ENCODE measurements at places on chromosomes 7 and 10. TPM values are rescaled to one million over a fixed set of nuclear protein-coding genes. Genes with fewer than 3 reads are reported as not detected.

CTNNA3 gene
- under 0.01 TPM for total RNA-seq

SFRP4 gene
- total RNA-seq, result 0.39 TPM

CLCN1 gene
- total RNA-seq, result 0.13 TPM

EBLN1 gene
- not detected for total RNA-seq

KIAA1549 gene
- 1.9 TPM for total RNA-seq
